ENCODE measurements at places on chromosomes 2 and 18.
A peak's percentile ranks its signal among the peaks of the same experiment; 100 is the strongest.

DNA sequence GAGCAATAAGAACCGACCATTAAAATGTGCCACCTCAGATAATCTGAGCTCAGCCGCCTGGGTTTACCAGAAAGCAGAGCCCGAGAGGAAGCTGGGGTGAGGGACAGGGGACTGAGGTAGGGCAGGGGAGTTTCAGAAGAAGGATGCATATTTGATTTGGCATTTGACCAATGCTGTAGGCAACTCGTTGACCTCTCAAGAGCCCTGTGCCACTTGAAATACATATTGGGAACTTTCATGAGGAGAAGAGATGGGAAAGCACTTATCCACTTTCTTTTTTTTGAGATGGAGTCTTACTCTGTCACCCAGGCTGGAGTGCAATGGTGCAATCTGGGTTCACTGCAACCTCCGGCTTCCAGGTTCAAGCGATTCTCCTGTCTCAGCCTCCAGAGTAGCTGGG, 148.4 kb upstream of the SPRED2 start:
- no peak for DNase-seq

GRCh38 chr2:222919841-222920526, 59.1 kb downstream of the ACSL3 start:
- peak; percentile 94 for DNase-seq

GRCh38 chr2:31372097-31372496, 42.4 kb downstream of the XDH start:
- DNase-seq, result no peak

DNA sequence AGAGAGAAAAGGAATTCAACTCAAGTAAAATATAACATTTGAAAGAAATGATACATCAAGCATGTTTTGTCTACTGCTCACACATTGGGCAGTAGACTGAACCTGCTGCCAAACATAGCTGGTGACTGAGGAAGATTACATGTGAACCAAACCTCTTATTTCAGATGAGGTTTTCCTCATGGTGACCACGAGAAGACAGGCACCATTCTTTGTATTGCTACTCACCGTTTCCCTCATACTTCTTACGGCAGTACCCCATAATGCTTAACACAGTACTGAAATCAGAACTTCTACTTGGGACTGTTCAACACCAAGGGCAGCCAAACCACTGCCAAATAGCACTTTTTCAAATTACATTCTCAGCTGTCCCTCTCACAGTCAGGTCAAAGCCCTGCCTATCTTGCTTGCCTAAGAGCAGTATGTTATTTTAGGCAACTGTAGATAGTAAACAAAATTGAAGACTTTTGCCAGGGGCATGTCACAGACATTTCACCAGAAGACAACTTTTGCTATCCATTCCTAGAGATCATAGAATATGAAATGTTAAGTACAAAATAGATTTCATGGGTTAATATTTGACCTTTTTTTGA, 167.1 kb upstream of the DOK6 start:
- no peak for DNase-seq

DNA sequence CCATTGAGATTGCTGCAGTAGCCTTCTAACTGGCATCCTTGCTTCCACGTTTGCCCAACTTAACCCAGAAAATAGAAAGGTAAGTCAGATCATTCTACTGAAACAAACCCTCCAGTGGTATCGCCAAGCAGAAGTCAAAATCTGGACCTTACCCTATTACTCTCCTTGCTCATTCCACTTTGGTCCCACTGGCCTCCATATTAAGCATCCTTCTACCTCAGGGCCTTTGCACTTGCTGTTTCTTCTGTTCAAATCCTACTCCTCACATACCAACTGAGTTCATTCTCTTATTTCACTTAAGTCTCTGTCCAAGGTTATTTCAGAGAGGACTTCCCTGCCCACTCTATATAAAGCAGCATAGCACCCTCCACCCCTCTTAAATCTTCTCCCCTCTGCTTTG, 84.5 kb downstream of the SPRED2 start:
- DNase-seq, result no peak

- peak; percentile 72 for DNase-seq
Measured at GRCh38 chr2:17518212-17519154, at the start of gene RAD51AP2. Gene RAD51AP2, minus strand, starts transcription at chr2:17518440. Its CDS starts 25 bp downstream, at chr2:17518415.

DNA sequence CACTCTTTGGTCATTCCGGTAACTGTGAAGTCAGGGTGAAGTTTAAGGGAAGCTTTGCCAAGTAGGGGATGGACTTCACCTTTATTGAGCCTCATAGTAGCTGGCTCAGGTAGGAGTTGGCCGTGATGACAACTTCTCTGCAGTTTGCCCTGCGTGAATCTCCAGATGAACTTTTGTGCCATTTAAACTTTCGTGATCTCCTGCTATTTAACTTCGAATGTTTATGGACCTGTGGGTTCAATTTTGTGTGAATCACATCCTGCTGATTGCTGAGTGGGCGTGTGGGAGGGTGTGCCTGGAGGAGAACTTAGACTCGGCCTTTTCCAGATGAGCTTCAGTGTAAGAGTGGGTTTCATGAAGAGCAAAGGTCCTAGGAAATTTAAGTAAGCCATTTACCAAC, 4.2 kb downstream of the UGT1A1 start:
- DNase-seq, result peak; percentile 67

DNA sequence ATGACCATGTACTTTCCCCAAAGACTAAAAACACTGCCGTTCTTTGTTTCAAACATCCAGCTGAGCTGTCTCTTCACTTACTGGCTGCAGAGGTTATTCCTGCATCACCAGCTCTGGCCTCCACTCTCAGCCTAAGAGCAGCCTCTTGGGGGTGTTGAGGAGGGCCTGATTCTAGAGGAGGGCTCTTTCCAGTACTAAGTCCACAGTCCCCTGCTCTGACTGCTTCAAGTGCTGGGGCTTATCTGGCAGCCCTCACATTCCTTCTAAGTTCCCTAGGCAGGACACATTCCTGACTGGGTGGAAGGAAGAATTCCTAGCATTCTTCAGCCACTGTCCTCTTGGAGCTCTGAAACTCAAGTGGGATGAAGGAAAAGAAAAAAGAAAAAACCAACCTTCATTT, 32.9 kb upstream of the EHBP1 start:
- peak; percentile 89 for DNase-seq

GRCh38 chr18:8930990-8931616, 171.4 kb upstream of the NDUFV2 start:
- no peak for DNase-seq

- DNase-seq, result no peak
Measured at GRCh38 chr2:1595274-1595673, 149.0 kb downstream of the PXDN start.

- peak; percentile 30 for DNase-seq
Measured at GRCh38 chr2:190451561-190452176, 43.5 kb downstream of the MFSD6 start.

GRCh38 chr18:53946594-53946993, 277.9 kb downstream of the MBD2 start:
- DNase-seq, result peak; percentile 92

GRCh38 chr18:38362286-38362792, 796.7 kb upstream of the CELF4 start:
- DNase-seq, result no peak

- no peak for DNase-seq
Measured at GRCh38 chr2:172628085-172628484, 72.2 kb downstream of the PDK1 start.

- no peak for DNase-seq
Measured at GRCh38 chr2:78686625-78687153, 338.8 kb upstream of the REG3G start.

DNA sequence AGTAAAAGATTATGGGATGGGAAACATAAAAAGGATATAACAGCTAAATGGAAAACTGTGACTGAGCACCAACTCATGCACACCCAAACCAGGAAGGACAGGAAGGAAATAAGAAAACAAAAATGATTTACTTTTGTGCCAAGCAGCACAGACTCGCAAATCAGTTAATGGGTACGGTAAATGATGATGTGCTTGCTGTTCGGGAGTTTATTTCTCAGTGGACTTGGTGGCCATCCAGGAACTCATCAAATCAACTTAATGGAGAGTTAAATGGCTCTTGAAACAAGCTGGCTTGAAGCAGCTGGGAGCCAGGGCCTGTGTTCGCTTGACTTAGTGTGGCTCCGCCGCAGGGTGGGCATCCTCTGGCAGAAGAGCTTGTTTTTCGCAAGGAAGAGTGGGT, 36.2 kb downstream of the MTCL1 start:
- no peak for DNase-seq

DNA sequence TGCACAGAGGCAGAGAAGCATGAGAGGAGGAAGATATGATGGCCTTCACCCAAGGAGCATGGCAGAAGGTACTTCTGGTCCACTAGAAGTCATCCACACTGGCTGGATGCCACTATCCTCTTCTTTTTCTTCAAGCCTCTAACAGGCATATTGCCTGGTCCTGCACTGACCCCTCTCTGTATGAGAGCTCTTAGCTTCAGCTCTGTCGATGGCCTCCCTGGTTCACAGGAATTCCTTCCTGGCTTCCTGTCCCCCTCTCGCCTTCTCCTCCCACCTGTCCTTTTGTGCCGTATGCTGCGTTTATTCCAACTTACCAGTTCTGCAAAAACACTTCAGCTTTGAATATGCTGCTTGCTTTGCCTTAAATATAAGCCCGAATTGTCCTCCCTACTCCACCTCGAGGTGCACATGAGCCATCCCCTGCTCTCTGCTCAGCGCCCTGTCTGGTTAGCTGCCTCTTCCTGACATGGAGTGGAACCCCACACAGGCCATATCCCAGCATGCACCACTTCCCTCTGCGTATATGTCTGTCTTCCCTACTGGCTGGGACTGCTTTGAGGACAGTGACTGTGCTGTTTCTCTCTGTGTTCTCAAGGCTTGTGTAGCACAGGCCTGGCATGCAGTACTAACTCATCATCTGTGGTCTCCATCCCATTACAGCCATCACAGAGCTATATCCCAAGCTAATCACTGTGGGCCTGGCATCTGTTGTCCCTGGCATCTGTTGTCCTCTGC, 474.9 kb downstream of the EIPR1 start:
- DNase-seq, result no peak

- DNase-seq, result peak; percentile 80
Measured at GRCh38 chr2:9004338-9005204, 1.1 kb upstream of the MBOAT2 start.

- DNase-seq, result no peak
Measured at GRCh38 chr2:45670646-45671045, 19.2 kb downstream of the PRKCE start.

- DNase-seq, result peak; percentile 98
Measured at GRCh38 chr2:27705851-27706622, 42.3 kb downstream of the SLC4A1AP start.

GRCh38 chr2:33086400-33087015, 139.8 kb downstream of the LTBP1 start:
- no peak for DNase-seq

DNA sequence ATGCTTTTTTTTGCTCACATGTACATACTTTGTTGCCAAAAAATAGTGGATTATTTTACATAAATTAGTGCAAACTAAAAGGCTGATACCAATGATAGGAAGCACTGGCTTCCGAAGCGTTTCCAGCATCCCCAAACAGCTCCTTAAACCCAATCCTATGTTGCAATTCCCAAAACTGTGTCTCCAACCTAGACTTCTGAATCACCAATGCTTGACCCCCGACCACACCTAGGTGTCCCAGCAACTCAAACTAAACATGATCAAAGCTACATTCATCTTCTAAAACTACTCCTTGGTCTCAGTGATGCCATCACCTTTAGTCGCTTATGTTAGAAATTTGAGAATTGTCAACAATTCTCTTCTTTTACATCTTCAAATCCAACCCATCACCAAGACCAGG, 13.4 kb downstream of the ATP8B1 start:
- DNase-seq, result no peak

All from renal cortical epithelial cell (primary cell).